ENCODE measurements at places on chromosomes 2 and 18. TPM values are rescaled to one million over a fixed set of nuclear protein-coding genes. Genes with fewer than 3 reads are reported as not detected.

The PLCD4 gene
- 1.6 TPM for total RNA-seq

The CENPA gene
- 6.5 TPM for total RNA-seq

The ANO7 gene
- total RNA-seq = 55.0 TPM

The MYO5B gene
- total RNA-seq = 106 TPM

The SERPINB11 gene
- not detected for total RNA-seq

The FSHR gene
- total RNA-seq = not detected

DNA sequence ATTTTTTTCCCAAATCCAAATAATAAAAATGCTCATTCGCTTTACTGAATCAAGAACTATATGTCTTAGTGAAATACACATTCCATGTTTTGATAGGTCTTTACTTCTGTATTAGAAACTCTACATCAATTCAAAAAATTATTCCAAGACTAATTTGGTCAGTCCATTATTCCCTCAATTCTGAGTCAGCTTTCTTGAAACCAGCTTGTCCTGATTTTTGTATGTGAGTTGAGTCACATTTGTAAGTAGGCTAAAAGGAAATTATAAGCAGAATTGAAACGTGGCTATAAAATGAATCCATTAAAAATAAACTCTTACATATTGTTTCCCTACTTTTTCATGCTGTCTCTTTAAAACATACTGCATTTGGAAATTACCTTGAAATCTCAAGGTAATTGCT lies 113.0 kb downstream of the DNER start:
- no peak for DNase-seq

- DNase-seq = no peak
These were observed 91.4 kb downstream of the MAPK4 start for GRCh38 chr18:50651334-50651733.

DNA sequence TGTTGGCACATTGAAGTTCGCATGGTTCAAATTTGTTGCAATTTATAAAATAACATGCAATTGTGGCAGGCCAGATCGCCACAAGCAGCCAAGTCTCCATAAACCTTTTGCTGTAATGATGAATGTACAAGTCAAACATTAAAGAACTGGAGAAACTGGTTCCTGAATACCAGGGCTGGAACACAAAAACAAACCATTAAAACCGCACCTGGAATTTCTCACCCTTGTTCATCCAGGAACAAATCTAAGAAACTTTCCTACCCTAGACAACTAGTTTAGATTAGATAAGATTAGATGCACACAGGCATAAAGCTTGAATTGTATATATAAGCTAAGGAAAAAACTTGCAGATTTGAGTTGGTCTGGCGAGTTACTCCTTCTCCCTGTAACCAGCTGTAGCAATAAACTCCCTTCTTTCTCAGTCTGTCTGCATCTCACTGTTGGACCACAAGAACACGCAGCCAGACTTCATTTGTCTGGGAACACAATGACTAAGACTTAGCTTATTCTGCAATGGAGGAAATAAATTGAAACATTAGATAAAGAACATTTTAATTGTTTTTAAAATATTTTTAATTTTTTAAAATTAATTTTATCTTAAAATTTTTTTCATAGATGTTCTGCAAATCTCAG lies 1835.5 kb upstream of the LRRTM1 start:
- DNase-seq = peak; percentile 48

- peak; percentile 8 for DNase-seq
These were observed 268.5 kb upstream of the HDAC4 start for GRCh38 chr2:239669181-239669898.

GRCh38 chr2:227267410-227268115 lies 57.5 kb upstream of the MFF start:
- DNase-seq = no peak

GRCh38 chr2:7011356-7012083 lies 94.3 kb downstream of the RNF144A start:
- DNase-seq = no peak

DNA sequence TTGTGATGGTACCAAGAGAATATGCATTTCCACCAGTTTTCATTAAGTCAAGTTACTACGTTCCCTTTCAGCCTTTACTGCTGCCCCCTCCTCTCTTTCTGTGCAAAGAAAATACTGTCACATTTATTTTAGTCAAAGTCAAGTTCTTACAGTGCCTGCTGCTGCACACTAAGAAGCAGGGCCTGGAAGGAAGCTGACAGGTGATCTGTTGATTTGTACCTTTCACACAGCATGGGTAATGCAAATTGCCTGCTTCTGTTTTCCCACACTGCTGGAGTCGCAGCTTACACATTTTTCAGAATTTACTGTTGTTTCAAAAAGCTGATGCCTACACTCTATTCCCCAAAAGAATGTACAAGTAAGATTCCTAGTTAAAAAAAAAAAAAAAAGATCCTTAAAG lies 48.7 kb upstream of the CD226 start:
- DNase-seq = no peak

- DNase-seq = no peak
These were observed 452.9 kb upstream of the SPRED2 start for GRCh38 chr2:65885266-65885665.

- peak; percentile 57 for DNase-seq
These were observed 1.9 kb downstream of the PRSS56 start for GRCh38 chr2:232521959-232522622.

DNA sequence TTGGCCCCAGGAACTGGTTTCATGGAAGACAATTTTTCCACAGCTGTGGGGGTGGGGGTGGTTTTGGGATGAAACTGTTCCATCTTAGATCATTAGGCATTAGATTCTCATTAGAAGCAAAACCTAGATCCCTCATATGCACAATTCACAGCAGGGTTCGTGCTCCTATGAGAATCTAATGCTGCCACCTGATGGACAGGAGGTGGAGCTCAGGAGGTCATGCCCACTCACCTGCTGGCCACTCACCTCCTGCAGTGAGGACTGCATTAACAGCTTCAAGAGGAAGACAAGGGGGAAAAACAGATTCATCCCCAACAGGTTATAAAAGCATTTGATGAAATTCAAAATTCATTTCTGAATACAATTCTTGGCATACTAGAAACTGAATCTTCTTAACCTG lies 38.5 kb downstream of the THAP4 start:
- DNase-seq = no peak

- no peak for DNase-seq
These were observed 44.5 kb upstream of the MAP4K3 start for GRCh38 chr2:39481611-39482010.

GRCh38 chr2:189109921-189110397 lies 69.6 kb downstream of the COL5A2 start:
- DNase-seq = no peak

GRCh38 chr2:15839426-15840124 lies 100.8 kb upstream of the MYCN start:
- DNase-seq = no peak

DNA sequence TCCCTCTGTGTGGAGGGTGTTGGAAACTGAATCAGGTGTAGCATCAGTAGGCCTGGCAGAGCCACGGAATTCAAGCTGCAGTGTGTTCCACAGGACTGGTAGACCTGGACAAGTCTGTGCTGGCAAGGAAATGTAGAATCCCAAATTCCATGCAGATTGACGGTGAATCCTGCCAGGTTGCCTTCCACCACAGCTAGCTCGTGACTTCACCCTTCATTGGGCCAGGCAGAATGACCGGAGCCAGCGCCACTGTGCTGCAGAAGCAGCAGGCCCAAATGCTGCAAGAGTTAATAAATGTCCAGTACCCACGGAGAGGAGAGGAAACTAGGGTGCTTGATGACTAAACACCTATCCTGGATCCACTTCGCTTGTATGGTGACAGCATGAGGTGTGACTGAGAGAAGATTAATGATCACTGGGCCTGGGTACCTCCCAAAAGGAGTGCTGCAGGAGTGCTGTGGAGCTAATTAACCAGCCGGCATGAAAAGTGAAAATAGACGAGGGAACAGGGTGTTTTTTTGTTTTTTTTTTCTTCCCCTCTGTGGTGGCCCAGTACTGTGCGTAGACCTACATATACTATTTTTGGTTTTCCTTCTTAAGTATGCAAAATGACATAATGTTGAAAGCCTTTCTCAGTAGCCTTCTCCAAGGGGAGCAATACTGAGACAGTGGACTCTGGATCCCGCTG lies 122.2 kb downstream of the TANC1 start:
- DNase-seq = no peak

GRCh38 chr2:69944756-69945155 lies 16.7 kb downstream of the ASPRV1 start:
- no peak for DNase-seq

DNA sequence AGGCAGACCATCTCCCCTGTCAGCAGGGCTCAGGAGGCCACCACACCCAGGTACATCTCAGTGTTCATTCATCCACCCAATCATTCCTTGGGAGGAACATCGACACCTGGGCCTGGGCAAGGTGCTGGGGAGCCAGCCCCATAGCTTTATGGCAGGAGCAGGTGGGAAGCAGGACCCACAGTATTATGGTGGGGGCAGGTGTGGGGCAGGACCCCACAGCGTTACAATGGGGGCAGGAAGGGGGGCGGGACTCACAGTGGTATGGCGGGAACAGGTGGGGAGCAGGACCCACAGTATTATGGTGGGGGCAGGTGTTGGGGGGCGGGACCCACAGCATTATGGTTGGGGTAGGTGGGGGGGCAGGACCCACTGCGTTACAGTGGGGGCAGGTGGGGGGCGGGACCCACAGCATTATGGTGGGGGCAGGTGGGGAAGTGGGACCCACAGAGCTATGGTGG lies 128.9 kb upstream of the HS6ST1 start:
- DNase-seq = no peak

GRCh38 chr2:224024270-224024669 lies 14.8 kb downstream of the SERPINE2 start:
- no peak for DNase-seq

DNA sequence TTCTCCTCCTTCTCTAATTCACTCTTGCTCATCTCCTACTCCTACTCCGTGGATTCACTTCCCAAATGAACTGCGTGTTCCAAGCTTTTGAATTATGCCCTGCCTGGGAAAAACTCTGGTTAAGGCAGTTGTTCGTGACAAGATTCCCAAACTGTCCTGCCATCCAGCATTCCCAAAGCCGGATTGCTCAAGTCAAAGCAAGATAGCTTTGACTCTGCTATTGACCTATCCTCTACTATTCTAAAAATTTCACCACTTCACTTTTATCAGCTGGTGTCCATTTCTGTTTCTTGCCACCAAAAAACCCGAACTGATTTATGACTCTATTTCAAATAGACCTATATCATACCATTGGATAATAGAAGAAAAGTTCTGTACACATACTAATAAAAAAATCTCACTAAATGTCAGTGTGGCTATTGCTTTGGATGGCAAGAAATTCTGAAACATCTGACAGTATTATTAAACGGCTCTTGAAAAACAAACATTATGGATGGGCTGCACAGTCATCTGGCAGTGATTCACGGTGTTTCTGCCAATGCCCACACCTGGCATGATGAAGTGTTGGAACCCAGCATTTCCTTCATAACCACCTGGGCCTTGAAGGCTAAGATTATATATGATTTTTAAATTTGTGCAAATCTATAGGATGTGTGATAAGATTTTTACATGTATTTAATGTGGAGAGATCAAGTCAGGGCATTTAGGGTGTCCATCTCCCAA lies 87.4 kb downstream of the NCKAP5 start:
- DNase-seq = no peak

DNA sequence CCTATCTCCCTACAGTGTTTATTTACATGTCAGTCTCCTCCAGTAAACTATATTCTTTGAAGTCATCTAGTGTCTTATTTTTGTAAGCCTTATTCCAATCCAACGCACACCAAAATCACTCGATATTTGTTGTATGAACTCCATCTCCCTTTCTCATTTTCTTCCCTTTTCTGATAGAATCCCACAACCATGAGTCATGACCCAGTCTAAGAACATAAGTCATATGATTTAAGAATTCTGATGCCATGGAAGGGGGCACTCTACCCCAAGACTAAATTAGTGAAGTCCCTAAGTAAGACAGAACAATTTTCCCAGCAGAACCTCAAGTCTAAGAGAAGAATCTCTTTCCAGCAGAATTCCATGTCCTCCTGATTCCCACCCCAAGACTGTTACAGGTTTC lies 5.4 kb downstream of the CHMP3 start:
- no peak for DNase-seq

GRCh38 chr2:214624166-214624760 lies 185.2 kb downstream of the BARD1 start:
- no peak for DNase-seq

GRCh38 chr2:230748087-230748486 lies 35.4 kb downstream of the CAB39 start:
- DNase-seq = no peak

GRCh38 chr2:7035884-7036283 lies 118.7 kb downstream of the RNF144A start:
- no peak for DNase-seq

GRCh38 chr2:98701230-98701629 lies 29.7 kb downstream of the MGAT4A start:
- DNase-seq = no peak

Data from colonic mucosa (tissue), 4 donors.